Stimulated activated CD4-positive, alpha-beta T cell treated with anti-CD3 and anti-CD28 coated beads, Interleukin-2, amount 100 ng/mL, for 48 hours (primary cell): ENCODE measurements at places on chromosomes 16 and 17.

DNA sequence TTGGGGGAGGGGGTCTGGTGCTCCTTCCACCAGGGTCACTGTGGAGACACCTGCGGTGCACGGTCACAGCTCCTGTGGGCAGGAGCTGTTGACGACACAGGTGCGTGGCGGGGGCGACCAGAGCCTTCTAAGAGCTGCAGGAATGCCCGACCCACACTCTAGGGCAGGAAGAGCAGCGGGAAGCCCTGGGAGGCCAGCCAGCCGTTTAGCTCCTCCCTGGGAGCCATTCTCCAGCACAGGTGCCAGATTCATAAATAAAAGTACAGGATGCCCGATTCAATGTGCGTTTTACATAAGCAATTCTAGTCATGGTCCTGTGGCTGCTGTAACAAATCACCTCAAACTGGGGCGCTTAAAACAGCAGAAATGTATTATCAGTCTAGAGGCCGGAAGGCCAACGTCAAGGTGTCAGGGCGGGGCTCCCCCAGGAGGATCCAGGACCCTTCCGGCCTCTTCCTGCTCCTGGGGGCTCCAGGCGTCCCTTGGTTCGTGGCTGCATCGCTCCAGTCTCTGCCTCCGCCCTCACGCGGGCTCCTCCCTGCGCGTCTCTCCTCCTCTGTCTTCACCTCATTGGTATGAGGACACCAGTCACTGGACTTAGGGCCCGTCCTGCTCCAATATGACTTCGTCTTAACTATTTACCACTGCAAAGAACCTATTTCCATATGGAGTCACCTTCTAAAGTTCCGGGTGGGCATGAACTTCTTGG, 155.4 kb downstream of the FOXL1 start:
- DNase-seq = no peak

DNA sequence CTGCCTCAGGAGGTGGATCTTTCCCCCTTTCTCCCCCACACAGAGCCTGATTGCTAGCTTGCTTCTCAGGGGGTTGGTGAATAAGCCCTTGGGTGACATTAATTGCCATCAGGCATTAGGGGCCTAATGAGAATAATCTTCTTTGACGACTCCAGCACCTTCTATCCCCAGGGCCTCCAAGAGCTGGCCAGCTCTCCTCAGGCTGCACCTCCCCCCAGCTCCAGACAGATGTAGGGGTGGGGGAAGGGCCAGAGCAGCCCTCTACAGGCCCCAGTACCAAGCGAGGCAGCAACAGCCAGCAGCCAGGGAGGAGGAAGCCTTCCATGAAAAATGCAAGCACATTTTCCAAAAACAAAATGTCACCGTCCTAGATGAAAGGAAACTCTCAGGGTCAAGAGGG, 1.4 kb upstream of the TMEM132E start:
- no peak for DNase-seq

DNA sequence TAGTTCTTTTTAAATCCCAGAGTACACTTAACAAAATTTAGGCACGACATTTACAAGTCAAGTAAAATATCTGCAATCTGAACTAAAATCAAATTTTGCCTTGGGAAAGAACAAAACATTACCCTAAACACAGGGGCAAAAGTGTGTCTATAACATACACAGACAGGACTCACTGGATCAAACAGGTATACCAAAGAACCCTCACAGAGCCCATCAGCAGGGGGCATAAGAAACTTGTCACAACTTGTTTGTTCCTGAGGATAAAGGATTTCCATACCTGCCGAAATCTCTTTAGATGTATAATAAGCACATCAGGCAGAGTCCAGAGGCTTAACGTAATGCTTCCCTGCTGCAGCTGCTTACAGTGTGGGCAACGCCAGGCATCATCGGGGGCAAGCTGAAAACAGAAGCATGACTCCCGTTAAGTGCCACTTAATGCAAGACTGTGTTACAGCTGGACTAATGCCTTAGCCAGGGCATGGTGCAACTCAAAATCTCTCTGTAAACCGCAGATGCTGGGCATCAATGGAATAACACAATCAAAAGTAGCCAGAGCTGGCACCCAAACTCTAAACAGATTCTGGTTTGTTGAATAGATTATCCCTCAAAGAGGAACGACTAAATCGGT, 67.0 kb downstream of the USP31 start:
- DNase-seq = no peak

GRCh38 chr17:9802294-9802693, 10.9 kb upstream of the DHRS7C start:
- DNase-seq = no peak

DNA sequence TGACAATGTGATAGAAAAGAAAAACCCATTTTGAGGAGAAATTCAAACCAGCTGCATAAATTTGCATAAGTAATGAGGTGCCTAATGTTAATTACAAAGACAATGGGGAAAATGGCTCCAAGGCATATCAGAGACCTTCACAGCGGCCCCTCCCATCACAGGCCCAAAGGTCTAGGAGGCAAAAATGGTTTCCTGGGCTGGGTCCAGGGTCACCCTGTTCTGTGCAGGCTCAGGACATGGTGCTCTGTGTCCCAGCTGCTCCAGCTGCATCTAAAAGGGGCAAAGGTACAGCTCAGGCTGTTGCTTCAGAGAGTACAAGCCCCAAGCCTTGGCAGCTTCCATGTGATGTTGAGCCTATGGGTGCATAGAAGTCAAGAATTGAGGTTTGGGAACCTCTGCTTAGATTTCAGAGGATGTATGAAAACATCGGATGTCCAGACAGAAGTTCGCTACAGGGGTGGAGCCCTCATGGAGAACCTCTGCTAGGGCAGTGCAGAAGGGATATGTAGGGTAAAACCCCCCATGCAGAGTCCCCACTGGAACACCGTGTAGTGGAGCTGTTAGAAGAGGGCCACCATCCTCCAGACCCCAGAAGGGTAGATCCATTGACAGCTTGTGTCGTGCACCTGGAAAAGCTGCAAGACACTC, 40.6 kb downstream of the IKZF3 start:
- DNase-seq = no peak

GRCh38 chr17:61323003-61323908, 76.4 kb upstream of the TBX2 start:
- no peak for DNase-seq

- DNase-seq = no peak
Measured at GRCh38 chr16:29842732-29843346, 20.2 kb downstream of the CDIPT start.

- peak; percentile 44 for DNase-seq
Measured at GRCh38 chr17:17300624-17301568, 2.3 kb upstream of the NT5M start.

- DNase-seq = no peak
Measured at GRCh38 chr17:31789707-31790505, 69.1 kb downstream of the COPRS start.

GRCh38 chr16:3091551-3091950, 7.5 kb downstream of the ZSCAN10 start:
- no peak for DNase-seq

- no peak for DNase-seq
Measured at GRCh38 chr17:1002412-1002753, 5.5 kb downstream of the TIMM22 start.

DNA sequence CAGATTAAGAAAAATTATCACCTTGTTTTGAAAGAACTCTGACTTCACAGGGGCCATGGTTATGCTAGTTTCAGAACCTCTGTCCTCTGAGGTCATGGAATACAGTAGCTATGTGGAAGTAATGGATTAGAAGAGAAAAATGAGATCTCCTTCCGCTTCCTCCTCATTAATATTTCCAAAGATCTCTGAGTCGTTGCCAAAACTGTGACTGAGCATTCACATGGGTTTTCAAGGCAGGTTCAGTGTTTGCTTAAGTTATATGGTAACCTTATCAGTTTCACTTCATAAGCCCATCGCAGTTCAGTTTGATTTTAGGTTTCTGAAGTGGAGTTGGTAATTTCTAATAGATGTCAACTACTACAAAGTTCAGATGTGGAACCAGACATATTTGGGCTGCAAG, 321.2 kb upstream of the SOX9 start:
- DNase-seq = no peak
